ENCODE measurements at places on chromosomes 7 and 10.

DNA sequence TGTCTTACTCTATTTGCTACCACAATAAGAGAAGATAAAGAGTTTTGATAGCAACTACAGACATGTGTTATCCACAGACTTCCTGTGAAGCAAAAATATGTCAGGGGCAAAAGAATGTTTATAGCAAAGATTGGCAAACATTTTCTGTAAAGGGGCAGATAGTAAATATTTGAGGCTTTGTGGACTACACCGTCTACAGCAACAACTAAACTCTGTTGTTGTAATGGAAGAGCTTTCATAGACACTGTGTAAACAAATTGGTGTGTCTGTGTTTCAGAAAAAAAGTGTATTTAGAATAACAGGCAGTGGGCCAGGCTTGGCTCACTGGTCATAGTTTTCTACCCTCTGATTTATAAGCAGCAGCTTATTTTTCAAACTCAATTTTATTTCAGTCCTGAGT is 521.4 kb downstream of the ANKRD7 start:
- DNase-seq, result no peak

DNA sequence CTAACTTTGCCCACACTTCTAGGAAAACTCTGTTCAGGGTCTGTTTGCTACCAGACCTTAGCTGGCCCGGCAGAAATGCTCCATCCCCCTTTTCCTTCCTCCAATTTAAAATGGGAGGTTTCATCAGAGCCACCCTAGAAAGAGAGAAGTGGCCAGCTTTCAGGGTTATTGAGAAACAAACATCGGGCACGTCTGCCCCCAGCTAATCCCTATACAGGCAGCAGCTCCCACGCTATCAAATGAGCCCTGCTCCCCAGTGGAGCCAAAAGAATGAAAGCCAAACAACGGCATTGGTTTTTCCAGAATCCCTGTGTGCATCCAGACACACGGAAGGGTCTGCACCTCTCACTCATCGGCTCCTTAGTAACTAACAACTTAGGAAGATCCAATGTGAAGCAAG is 132.5 kb downstream of the GRID1 start:
- DNase-seq, result no peak

DNA sequence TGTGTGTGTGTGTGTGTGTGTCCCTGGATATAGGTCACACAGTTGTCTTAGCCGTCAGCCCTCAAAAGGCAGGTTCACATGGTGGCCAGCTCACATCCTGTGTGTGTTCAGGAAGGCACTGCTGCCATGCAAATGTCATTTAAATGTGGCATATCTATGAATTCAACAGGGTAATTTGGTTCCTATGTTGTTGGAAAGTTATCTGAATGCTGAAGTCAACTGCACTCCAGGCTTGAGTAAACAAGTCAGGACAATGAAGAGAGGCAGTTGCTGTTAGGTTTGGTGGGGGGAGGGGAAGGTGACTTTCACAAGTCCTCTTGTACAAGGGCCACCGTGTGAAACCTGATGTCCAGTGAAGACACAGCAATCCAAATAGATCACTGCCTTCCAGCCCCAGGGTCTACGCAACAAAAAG is 61.1 kb downstream of the PTPRE start:
- no peak for DNase-seq

DNA sequence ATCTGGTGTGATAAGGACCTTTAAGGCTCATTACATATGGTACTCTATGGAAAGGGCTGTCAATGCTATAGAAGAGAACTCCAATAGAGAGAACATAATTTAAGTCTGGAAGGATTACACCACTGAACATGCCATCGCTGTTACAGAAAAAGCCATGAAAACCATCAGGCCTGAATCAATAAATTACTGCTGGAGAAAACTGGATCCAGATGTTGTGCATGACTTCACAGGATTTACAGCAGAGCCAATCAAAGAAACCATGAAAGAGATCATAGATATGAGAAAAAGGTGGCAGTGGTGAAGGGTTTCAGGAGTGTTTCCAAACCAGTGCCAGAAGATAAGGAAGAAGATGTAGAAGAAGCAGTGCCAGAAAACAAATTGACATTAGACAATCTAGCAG is 18.9 kb upstream of the GPR22 start:
- no peak for DNase-seq

DNA sequence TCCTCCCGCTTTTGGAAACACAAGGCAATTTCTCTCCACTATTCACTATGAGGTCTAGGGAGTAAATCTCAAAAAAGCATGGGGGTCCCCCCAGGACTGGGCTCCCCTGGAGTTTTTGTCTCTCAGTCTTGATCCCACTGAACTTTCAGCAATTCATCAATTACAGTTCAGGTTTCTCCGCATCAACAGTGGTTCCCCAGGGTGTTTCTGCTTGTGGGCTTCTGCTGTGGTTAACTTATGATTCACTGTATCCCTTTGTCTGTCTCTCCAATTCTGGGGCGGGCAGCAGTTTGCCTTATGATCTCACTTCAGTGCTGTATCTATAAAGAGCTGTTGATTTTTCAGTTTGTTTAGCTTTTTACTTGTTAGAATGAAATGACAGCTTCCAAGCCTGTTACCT is 142.6 kb upstream of the CDC14C start:
- DNase-seq, result peak; percentile 9

GRCh38 chr10:12509016-12509793 is 159.9 kb downstream of the CAMK1D start:
- DNase-seq, result no peak

DNA sequence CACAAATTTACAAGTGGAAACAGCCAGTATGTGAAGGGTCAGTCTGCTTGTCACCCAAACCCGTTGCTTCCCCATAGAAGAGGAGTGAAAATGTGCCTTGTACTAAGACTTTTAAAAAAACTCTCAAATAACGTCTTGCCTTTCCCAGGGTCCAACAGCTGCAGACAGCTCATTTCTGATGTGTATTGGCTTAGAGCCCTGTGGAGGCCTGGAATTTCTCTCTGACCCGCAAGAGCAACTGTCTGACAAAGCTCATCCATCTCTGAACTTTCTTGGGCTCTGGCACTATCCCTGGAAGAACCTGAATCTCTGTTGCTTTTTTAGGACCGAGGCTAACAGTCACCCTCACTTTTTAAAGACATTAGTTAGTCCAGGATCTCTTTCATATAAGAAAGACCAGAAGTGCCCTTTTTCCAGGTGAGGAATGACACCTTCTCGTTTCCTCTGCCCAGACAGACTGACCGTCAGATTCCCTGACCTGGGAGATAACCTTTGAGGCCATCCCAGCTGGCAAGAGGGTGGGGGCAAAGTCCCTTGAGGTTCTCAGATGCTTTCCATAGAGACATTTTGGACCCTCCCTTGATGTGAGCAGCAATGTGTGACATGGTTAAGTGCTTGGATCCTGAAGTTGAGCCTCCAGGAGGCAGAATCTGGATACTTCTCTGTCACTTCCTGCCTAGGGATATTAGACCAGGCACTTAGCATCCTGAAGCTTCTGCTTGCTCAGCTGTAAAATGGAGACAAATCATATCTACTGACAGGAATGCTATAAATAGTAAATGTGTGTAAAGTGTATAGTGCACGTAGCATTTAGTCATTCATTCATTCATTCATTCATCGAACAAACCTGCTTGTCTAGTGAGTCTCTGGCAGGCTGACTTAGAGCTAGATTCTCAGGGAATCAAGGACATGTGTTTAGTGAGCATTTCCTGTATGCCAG is 4.5 kb upstream of the NODAL start:
- no peak for DNase-seq

DNA sequence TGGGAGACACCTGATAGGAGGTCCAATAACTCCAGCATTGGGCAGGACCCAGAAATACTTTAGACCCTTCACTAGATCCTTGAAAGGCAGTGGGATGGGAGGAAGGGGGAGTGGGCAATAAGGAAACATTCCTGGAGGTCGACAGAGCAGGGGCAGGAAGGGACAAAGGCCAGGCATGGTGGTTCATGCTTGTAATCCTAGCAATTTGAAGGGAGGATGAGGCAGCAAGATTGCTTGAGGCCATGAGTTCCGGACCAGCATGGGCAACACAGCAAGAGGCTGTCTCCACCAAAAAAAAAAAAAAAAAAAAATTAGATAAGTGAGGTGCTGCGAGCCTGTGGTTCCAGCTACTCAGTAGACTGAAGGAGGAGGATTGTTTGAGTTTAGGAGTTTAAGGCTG is 134.9 kb downstream of the JCAD start:
- DNase-seq, result no peak

- DNase-seq, result no peak
These were observed 61.6 kb downstream of the ZNF277 start for GRCh38 chr7:112267944-112268691.

DNA sequence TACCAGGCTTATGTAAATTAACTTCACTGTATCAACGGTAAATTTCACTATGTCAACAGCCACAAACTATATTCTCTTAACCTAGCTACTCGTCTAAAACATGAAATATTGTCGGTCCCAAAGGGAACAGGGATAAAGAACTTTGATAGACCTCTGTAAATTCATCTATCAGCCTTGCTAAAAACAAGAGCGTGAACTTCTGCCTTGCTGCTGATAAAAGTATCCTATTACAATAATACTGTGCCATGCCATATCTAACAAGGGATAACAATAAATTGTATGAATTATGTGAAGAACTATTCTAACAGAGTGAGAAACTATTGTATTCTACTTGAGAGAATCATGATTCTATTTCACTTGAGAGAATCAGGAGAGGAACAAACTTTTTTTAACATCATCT is 117.2 kb downstream of the CNOT4 start:
- no peak for DNase-seq

DNA sequence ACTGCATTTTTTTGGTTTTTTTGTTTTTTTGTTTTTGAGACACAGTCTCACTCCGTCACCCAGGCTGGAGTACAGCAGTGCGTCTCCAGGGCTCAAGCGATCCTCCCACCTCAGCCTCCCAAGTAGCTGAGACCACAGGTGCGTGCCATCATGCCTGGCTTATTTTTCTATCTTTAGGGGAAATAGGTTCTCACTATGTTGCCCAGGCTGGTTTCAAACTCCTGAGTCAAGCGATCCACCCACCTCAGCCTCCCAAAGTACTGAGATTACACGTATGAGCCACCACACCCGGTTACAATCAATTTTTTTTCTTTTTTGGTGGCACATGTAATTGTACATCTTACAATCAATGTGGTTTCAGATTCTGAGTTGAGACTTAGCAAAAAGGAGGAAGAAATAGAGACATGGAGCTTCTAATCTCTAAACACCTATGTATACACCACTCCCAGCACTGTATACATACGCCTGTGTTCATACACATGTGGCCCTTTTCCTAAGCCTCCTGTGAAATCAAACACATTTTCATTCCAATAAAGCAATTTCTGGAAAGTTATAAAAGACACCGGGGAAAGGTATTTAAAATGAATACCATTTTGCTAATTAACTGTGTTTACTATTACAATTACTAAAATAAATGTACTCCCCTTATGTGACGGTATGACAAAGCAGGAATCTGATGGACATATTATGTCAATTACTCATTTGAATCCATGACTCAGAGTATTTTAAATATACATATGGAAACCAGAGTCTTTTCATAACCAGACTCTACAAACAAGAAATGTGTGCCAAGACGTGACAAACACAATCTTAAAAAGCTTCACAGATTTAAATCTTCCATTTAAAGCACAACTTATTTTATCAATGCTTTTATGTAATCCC is 40.9 kb downstream of the SMURF1 start:
- no peak for DNase-seq

GRCh38 chr7:50838675-50839377 is 56.1 kb upstream of the GRB10 start:
- DNase-seq, result no peak

DNA sequence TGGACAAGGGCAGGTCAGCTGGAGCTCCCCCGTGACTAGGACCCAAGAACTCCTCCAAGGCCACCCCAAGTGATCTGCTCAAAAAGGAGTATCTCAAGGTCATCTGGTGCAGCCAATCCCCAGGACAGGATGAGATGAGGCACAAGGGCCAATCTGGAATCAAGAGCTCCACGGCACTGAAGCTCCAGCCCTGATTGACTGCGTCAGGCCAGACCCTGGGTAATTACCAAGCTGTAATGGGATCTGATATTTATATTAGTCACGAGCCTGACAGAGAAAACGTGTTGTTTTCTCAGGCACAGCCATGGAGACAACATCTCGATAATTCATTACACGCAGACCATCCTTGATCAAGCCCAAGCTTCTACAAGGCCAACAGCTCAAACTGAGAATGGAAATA is 4.2 kb downstream of the KCNMA1 start:
- DNase-seq, result no peak

DNA sequence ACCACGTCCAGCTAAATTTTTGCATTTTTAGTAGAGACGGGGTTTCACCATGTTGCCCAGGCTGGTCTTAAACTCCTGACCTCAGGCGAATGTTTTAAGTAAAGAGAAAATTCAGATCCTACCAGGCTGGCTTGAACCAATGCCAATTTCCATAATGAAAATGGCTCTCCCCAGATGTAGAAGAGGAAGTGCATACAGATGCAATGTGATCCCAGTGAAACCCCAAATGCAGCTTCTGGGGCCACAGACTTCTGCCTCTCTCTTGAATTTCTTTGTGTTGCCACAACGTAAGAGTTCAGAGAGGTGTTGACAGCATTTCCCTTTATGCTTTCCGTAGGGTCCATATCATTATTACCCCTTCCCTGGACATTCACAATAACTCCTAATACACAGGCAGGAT is 29.6 kb upstream of the GOT1 start:
- no peak for DNase-seq

DNA sequence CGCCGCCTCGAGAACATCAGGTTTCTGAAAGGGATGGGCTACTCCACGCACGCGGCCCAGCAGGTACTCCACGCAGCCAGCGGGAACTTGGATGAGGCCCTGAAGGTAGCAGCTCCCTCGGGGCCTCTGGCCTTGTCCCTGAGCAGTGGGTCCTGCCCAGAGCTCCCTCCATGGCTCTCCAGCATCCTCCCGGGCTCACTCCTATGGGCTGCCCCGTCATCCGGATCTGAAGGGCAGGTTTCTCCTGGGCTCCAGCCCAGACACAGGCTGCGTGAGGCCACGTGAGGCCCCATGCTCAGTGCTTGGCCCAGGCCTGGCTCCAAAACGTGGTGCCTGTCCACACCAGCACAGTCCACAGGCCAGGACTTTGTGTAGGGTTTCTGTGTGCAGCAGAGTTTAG is 32.5 kb downstream of the NUB1 start:
- DNase-seq, result no peak

- DNase-seq, result no peak
These were observed 111.3 kb upstream of the FOXP2 start for GRCh38 chr7:114303301-114303700.

DNA sequence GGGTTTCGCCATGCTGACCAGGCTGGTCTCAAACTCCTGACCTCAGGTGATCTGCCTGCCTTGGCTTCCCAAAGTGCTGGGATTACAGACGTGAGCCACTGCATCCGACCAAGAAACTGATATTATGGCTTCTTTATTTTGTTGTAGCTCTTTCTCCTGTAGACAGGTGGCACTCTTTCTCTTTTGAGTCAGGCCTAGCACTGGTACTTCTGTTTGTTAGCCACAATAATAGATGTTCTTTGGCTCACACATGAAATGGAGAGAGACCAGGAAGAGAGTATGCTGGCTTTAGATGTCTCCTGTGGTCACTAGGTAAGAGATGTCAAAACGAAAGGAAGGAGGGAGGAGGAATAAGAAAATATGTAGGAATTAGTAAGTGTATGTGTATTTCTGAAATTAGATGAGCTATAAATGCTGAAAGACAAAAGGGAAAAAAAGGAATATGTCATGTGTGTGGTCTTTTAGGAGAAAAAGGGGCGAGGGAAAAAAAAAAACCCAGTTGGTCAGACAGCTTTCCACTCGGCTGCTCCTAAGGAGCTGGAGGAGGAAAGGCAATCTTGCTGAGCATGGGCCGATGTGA is 78.7 kb downstream of the CLEC2L start:
- peak; percentile 71 for DNase-seq

GRCh38 chr7:29854257-29854938 is 48.1 kb downstream of the WIPF3 start:
- no peak for DNase-seq

- DNase-seq, result no peak
These were observed 648.5 kb upstream of the NRP1 start for GRCh38 chr10:33982995-33983394.
